ENCODE measurements at places on chromosomes 5 and 9.

DNA sequence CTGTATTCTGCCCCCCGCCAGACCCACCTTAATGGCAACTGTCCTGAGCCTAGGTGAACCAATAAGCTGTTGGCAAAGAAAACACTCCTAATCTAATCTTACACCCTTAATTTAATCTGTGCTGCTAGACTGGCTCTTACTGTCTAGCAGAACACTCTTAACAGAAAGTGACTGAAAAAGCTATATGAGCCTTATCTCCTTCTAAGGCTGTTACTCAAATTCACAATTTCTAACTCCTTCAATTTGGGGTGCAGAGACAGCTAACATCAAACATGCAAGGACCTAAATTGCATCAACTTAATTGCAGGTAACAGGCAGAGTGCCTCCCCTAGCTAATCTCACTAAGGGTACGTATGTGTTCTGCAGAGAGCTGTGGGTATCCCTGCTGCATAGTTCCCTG, 49.5 kb upstream of the MAP1B start:
- DNase-seq, result no peak

DNA sequence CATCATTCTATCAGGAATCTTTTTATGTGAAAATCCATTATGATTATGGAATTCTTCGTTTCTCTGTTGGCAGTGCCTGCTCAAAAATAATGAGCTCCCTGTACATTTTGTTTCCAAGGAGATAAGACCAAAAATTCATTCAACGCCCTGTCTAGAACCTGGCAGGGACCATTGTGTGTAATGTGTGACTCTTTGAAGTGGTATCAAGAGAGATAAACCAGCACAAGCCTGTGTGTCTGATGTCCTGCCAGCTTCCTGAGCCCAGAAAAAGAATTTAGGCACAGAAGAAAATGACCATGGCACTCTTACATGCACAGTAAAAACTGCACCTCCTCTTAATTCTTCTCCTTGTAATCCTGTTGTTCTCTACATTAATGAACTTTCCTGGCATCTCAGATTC, 177.4 kb downstream of the SAXO1 start:
- DNase-seq, result no peak

- no peak for DNase-seq
Measured at GRCh38 chr9:93058355-93059010, at the start of gene SUSD3. SUSD3 (plus strand) TSS chr9:93058701; CDS start chr9:93058743, 42 bp downstream.

GRCh38 chr5:87581661-87582060, 168.9 kb upstream of the CCNH start:
- DNase-seq, result no peak

Data from NK-92 treated with Interleukin-12 subunit alpha and Interleukin-12 subunit beta, amount 100 ng/mL, for 24 hours (cell line).